Left ventricle myocardium inferior (tissue), 1 donor: ENCODE measurements at places on chromosomes 7 and 10.

- no peak for DNase-seq
These were observed 510.9 kb upstream of the FOXK1 start for GRCh38 chr7:4170997-4171786.

GRCh38 chr7:20365486-20365885, 34.8 kb downstream of the ITGB8 start:
- DNase-seq = no peak

- DNase-seq = no peak
These were observed 42.6 kb upstream of the GSAP start for GRCh38 chr7:77458786-77459185.

GRCh38 chr10:122113161-122113944, 124.4 kb downstream of the TACC2 start:
- DNase-seq = peak; percentile 73

DNA sequence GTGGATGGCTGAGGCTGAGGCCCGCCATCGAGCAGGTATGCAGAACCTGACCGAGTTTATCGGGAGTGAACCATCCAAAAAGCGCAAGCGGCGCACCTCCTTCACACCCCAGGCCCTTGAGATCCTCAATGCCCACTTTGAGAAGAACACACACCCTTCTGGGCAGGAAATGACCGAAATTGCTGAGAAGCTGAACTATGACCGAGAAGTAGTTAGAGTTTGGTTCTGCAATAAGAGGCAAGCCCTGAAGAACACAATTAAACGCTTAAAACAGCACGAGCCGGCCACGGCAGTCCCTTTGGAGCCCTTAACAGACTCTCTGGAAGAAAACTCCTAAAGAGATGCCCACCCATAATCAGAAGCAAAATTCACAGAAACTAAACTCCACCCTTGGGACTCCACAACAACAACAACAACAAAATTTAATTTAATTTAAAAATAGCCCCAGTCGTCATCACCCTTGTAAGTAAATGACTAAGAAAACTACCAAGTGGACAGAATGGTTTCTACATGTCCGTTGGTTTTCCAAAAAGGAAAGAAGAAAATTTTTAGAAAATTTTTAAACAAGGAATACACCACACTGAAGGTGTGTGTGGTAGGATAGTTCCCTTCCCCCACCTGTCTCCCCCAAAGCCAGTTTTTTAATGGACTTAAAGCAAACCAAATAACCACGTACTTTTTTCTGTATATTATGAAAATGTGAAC, 101.7 kb upstream of the YAE1 start:
- DNase-seq = no peak

DNA sequence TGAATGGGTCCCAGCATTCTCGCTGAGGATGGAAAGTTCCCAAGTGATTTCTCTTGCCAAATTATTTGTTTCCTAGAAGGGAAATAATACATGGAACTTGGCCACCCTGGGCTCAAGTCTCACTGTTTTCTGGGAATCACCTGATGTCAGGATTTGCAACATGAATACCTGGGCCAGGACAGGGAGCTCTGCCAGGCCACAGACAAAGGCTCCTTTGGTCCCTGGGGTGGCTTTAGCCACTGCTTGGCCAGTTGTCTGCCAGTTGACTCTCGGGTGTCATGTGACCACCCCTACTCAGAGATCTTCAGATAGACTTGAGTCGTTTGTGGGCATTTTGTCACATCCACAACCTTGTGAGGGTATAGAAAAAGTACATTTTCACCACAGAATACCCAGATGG, 258.0 kb upstream of the HABP2 start:
- DNase-seq = no peak

GRCh38 chr7:121391686-121392085, 4.4 kb downstream of the FAM3C start:
- DNase-seq = no peak

DNA sequence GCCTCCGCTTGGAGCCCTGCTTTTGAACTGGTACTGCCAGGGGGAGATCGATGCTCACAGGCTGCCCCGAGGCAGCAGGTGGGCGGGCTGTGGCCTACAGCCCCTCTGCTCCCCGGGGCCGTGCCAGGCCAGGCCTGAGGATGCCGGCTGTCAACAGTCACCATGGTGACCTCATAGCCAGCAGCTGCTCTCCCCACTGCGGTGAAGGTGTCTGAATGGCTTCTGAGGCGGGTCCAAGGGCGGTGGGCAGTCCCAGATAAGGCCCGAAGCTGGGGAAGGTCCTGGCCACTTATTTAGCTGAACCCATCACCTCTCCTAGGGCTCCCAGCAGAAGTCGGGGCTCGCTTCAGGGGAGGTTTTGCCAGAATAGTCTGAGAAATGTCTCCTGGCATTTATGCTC, 179.3 kb downstream of the ARHGAP12 start:
- DNase-seq = no peak

- DNase-seq = no peak
These were observed 1014.6 kb downstream of the GATA3 start for GRCh38 chr10:9069136-9069535.

GRCh38 chr10:73889014-73889413, 14.7 kb upstream of the CAMK2G start:
- DNase-seq = peak; percentile 56

DNA sequence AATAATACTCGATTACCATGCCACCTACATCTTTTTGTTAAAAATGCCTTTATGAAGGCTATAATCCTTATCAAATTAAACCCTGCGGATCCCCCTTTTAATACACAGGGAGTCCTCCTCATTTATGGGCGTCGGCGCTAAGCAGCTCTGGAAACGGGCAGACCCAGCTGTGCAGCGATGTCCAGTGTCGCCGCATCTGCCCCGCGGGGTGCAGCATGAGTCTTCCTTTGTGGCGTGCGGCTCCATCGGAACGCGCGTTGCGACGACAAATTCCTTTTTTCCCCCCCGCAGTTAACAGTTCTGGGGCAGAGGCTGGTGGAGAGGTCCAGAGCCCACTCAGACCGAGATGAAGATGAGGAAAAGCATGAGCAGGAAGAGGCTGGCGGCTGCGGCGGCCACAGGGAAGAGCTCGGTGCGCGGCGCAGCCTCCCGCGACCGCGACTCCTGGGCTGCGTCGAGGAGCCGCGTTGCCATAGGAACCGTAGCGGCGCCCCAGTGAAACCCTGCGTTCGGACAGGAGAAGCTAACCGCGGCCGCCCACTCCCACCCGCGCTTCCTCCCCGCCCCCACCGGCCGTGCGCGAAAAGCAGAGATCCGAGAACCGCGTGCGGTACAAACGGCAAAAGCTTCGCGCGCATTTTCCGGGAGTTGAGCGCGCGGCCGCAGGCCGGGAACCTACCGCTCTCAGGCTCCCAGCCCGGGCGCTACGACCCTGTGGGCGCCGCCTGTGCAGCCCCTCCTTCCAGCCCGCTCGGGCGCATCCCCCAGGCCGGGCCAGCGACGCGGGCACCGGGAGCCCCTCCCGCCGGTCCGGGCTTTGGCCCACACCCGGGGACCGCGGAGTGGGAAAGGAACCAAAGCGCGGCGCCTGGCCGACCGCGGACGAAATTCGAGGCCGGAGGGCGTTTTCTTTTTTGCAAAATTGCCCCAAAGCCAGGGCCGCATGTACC, 130.6 kb downstream of the SPAG6 start:
- no peak for DNase-seq

- DNase-seq = no peak
These were observed 186.9 kb downstream of the PRKCQ start for GRCh38 chr10:6393168-6393567.

- no peak for DNase-seq
These were observed 177.0 kb downstream of the REEP3 start for GRCh38 chr10:63697956-63698786.

- no peak for DNase-seq
These were observed 41.3 kb upstream of the ADRA2A start for GRCh38 chr10:111035542-111035941.

GRCh38 chr7:47739301-47739875, 157.5 kb upstream of the TNS3 start:
- no peak for DNase-seq

DNA sequence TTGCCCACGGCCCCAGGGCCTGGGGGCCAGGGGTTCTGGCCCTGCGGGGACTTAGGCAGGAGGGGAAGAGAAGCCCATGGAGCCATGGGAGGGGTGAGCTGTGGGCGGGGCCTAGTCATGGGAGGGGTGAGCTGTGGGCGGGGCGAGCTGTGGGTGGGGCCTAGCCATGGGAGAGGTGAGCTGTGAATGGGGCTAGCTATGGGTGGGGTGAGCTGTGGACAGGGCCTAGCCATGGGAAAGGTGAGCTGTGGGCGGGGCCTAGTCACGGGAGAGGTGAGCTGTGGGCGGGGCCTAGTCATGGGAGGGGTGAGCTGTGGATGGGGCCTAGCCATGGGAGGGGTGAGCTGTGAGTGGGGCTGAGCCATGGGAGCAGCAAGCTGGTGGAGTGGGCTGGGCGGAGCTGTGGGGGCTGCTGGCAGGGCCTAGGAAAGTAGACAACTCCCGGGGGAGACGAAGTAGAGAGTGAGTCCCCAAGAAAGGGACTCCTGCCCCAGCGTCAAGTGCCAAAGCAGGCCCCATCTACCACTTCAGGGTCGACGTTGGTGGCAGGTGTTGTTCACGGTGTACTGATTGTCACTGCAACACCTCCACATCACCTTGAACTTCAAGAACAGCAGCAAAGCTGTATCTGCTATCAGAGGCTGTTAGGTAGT, 19.2 kb upstream of the TTYH3 start:
- DNase-seq = no peak

- DNase-seq = no peak
These were observed 24.3 kb downstream of the SLC25A28 start for GRCh38 chr10:99595770-99596465.

GRCh38 chr7:33874943-33875342, 30.4 kb upstream of the BMPER start:
- no peak for DNase-seq

GRCh38 chr10:71211053-71211452, 1.3 kb upstream of the UNC5B start:
- DNase-seq = no peak

GRCh38 chr7:111196655-111197054, 105.7 kb downstream of the LRRN3 start:
- no peak for DNase-seq

DNA sequence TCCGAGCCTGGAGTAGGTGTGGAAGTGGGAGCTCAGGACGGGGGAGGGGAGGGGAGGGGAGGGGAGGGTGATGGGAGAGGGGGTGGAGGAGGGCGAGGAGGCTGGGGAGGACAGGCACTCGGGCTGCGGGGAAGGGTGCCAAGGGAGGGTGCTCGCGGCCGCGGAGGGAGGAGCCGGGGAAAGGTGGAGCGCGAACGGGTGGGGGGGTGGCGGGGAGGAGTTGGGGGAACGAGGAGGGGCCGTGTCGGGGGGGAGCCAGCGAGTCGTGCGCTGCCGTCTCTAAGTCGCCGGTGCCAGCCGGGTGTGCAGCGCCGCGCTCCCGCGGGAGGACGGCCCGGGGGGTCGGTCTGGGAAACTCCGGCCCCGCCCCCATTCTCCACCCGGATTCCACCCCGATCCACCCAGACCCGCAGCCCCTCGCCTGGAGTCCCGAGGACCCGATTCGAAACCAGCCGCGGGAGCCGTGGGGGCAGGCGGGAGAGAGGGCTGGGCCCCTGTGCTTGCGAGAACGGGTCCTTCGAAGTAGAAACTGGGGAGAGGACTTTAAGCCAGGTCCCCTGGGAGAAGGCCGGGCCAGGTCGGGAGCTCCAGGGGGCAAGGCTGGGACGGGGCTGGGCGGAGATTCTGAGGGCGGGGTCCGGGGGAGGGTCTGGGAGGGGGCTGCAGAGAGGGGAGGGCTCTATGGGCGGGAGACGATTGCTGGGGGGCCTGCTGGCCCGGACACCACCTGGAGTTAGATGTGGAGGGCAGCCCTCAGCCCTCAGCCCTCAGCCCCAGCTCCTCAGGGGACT, at the start of gene ZNF467:
TSS of gene ZNF467 (minus strand) at position 143 of the 791 bp plus-strand sequence. CDS start 2,556 bp downstream, outside the sequence.
- peak; percentile 79 for DNase-seq

GRCh38 chr10:18738835-18739234, 79.6 kb downstream of the ARL5B start:
- no peak for DNase-seq

- no peak for DNase-seq
These were observed 4.2 kb downstream of the CCL24 start for GRCh38 chr7:75809396-75809795.

- no peak for DNase-seq
These were observed 327.1 kb downstream of the FRMD4A start for GRCh38 chr10:14003517-14004184.

DNA sequence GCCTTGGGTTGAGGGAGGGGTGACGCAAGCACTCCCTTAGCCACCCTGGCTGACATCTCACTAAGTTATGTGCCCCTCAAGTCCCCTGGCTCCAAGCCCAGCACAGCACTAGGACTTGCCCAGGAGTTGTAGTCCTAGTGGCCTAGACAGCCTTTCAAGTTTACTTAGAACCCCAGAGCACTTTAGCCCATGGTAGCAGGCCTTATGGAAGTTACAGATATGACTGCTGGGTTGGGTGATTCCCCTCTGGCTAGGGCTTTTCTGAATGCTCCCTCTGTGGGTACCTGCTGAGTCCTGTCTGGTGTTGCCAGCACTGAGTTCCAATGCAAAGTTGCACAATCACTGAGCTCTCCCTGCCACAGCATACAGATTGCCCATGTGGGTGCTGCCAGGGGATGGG, 83.2 kb downstream of the AHCYL2 start:
- peak; percentile 40 for DNase-seq
